Lung (tissue), 17 donors: ENCODE measurements at places on chromosomes 13 and 19. TPM values are rescaled to one million over a fixed set of nuclear protein-coding genes. Genes with fewer than 3 reads are reported as not detected.
A peak's percentile ranks its signal among the peaks of the same experiment; 100 is the strongest.

DNA sequence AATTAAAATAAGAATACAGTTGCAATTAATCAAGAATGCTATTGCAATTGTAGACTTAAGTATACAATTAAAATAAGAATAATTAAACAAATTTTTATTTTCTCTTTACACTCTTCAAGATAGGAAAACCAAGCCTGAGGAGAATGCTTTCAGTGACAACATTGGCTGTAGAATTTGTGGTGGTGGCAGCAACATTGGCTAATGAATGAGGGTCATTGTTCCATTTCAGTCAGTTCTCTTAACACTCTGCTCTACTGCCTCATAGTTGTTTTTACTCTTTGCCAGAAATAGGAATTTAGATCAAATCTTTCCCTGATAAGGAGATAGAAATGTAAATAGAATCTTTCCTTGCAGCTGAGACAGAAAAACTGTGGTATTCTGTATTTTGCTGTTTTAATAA lies 391.6 kb downstream of the PCDH20 start:
- H3K27me3 ChIP-seq: no peaks in the 10 kb centered on the region
- H3K4me3 ChIP-seq: no peak overlapping the region
- H3K36me3 ChIP-seq: no peaks in the 10 kb centered on the region
- no peak overlapping the region for H3K27ac ChIP-seq

DNA sequence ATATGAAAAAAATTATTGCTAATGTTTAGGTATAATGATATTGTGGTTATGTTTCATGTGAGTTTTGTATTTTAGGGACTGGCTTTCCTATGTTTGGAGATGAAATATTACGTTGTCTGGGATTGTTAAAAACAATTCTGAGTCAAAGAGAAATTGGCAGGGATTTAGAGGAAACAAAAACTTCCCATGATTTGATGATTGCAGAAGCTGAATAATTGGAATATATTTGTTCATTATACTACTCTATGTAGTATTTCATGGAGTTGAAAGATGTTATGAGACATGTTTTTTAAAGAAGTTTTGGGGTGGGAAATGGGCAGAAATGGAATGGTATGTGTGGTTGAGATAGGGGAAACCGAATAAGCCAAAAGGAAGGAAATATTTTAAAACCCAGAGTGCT lies 1392.9 kb downstream of the EFNB2 start:
- no peaks in the 10 kb centered on the region for H3K27me3 ChIP-seq
- no peak overlapping the region for H3K4me3 ChIP-seq
- no peak overlapping the region for H3K27ac ChIP-seq
- no peaks in the 10 kb centered on the region for H3K4me1 ChIP-seq
- DNase-seq: no peak

DNA sequence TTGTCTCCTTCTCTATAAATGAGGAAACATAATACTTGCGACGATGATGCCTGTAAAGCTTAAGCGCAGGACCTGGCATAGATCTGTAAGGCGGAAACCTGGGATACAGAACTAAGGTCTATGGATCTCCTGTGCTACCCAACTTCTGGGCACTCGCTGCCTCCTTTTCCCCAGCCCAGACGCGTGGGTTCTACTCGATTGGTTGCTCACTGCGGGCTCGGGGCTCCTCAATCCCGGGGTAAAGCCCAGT lies 615 bp upstream of the PSMC4 start:
- DNase-seq: no peak
- peak overlapping the region; percentile 67 for H3K4me3 ChIP-seq
- H3K27ac ChIP-seq: peak overlapping the region; percentile 93
- H3K36me3 ChIP-seq: peaks cover 25% of the 10 kb centered on the region
- peaks cover 4% of the 10 kb centered on the region for H3K4me1 ChIP-seq

GRCh38 chr13:19685437-19685836 lies 52.0 kb downstream of the MPHOSPH8 start:
- no peak overlapping the region for H3K4me3 ChIP-seq
- peaks cover 12% of the 10 kb centered on the region for H3K36me3 ChIP-seq
- H3K4me1 ChIP-seq: no peaks in the 10 kb centered on the region
- H3K27me3 ChIP-seq: no peaks in the 10 kb centered on the region
- no peak overlapping the region for H3K27ac ChIP-seq
- no peak for DNase-seq

GRCh38 chr13:25881971-25882451 lies 169.8 kb downstream of the SHISA2 start:
- no peaks in the 10 kb centered on the region for H3K27me3 ChIP-seq
- H3K4me1 ChIP-seq: peaks cover 17% of the 10 kb centered on the region
- H3K36me3 ChIP-seq: no peaks in the 10 kb centered on the region
- H3K4me3 ChIP-seq: no peak overlapping the region
- DNase-seq: peak; percentile 76
- no peak overlapping the region for H3K27ac ChIP-seq

DNA sequence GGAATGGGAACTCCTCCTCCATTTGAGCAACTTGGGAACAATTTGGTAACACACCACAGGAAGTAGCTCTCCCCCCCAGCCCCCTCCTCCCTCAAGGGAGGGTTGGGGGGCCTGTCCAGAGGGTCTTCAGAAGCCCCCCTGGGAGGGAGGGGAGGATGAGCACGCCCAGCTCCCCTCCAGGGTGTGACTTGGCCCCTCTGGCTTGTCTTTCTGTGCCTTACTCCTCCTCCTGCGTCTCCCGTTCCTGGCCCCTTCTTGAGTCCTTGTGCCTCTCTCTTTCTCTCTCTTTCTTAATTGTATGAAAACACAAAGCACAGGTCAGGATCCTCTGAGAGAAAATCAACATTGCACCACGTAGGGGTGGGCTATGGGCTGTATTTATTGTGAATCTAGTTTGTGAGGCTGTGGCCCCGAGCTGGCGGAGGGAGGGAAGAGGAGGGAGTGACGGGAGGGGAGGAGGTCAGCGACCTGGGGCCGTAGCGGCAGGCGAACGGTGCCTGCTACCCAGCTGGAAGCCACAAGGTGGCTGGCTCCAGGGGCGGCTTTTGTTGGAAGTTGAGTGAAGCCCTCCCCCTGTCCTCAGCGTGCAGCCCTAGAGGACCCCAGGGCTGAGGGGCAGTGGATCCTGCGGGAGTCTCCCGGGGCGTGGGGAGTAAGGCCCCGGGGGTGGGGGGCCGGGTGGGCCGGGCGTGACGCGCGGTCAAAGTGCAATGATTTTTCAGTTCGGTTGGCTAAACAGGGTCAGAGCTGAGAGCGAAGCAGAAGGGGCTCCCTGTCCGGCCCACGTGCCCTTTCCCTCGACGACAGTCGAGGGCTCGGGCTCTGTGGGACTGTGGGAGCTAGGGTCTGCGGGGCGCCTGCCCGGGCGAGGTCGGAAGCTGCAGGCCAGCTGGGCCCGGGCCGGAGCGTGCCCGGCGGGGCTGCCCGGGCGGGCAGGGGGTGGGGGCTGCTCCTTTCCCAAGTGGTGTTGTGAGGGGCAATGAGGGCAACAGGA lies 6.4 kb downstream of the LYL1 start:
- peaks cover 3% of the 10 kb centered on the region for H3K36me3 ChIP-seq
- DNase-seq: no peak
- H3K4me1 ChIP-seq: peaks cover 16% of the 10 kb centered on the region
- H3K27me3 ChIP-seq: no peaks in the 10 kb centered on the region

DNA sequence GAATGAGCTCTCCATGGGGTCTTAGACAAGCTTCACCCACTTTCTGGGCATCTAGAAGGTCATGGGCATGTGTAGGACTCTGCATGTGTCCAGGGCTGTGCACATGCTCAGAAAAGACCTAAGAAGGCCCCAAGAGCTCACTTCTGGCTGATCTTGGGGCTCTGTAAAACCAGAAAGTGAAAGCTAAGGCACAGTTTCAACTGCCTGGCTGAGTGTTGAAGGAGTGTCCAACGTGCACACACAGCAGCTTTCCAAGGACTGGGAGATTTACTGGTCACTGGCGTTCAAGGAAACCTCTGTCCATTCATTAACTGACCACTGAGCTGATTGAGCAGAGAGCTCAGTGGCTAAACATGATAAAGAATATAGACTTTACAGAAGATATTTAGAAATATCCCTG lies 137.9 kb downstream of the KATNAL1 start:
- no peak overlapping the region for H3K4me3 ChIP-seq
- no peak overlapping the region for H3K27ac ChIP-seq
- no peaks in the 10 kb centered on the region for H3K36me3 ChIP-seq
- no peaks in the 10 kb centered on the region for H3K4me1 ChIP-seq

- H3K27me3 ChIP-seq: no peaks in the 10 kb centered on the region
- H3K36me3 ChIP-seq: no peaks in the 10 kb centered on the region
- H3K4me3 ChIP-seq: no peak overlapping the region
Measured at GRCh38 chr19:51055866-51056265, 9.0 kb downstream of the KLK13 start.

DNA sequence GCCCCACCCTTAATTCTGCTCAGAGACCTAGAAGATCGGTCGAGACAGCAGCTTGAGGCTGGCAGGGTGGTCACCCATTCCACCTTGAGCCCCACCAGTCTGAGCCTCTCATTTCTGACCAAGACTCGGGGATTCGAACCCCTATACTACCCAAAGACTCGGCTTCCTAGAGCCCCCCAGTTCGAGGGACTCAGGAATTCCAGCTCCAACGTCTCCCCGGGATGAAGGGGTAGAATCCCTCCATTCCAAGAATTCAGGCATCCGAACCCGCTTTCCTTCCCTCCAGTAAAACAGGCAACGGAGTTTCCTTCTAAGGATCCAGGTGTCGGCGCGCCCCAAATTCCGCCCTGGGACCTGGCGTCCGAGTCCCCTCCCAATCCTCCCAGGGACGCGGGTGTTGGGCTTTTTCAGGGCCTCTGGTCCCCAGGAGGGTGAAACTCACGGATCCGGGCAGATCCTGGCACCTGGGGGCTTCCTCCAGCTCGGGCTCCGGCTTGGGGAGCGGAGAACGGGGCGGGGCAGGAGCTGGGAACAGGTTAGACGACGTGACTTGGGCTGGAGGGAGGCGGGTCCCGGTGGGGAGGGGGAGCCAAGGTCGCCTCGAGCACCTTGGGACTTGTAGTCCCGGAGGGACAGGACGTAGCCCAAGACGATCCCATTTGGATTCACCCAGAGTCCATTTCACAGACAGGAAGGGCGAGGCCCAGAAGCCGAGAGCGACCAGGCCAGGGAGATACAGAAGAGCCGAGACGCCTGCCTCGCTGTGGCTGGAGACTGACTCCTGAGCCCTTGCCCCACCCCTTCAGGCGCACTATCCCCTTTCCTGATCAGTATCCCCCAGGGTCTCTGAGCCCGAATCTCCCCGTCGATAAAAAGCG lies at the start of gene PPP1R13L:
TSS of gene PPP1R13L (minus strand) at position 513 of the 878 bp plus-strand sequence. CDS start 6,751 bp downstream, outside the sequence.
- peak within 1 kb of the TSS; percentile 91 for H3K27ac ChIP-seq
- peak within 1 kb of the TSS; percentile 59 for H3K4me3 ChIP-seq
- no peaks in the 10 kb centered on the region for H3K36me3 ChIP-seq
- peaks cover 3% of the 10 kb centered on the region for H3K4me1 ChIP-seq

DNA sequence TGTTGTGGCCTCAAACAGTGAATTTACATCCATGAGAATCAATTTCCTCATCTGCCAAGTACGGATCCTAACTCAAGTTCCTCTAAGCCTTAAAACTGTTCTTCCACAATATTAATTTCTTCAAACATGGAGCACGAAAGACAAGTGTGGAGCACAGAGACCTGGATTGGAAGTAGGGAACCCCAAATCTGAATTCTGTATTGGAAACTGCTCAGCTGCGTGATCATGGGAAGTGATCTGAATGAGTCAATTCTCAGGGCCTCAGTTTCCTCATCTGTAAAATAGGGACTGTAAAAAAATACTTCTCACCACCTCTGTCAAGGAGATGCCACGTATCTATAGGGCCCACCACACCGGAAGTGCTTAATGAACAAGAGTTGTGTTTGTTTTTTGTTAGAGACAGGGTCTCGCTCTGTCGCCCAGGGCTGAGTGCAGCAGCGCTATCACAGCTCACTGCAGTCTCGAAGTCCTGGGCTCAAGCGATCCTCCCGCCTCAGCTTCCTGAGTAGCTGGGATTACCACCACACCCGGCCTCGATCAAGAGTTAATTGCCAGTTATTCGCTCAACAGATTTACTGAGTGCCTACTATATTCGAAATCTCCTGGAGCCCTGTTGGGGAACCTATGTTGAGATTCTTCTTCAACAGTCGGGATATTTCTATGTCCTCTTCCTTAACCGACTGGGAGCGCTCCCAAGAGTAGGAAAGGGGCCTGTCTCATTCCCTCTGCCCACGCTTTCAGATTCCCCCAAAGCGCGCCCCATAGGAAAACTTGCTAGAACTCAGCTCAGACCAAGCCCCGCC lies 1.6 kb downstream of the SERTAD3 start:
- H3K27me3 ChIP-seq: no peaks in the 10 kb centered on the region
- peak overlapping the region; percentile 53 for H3K27ac ChIP-seq
- H3K4me1 ChIP-seq: no peaks in the 10 kb centered on the region
- no peak for DNase-seq

KLF1 gene
- total RNA-seq: 0.28 TPM

- H3K4me3 ChIP-seq: no peak overlapping the region
- no peaks in the 10 kb centered on the region for H3K27me3 ChIP-seq
- no peaks in the 10 kb centered on the region for H3K36me3 ChIP-seq
- no peak for DNase-seq
- H3K4me1 ChIP-seq: peaks cover 13% of the 10 kb centered on the region
- H3K27ac ChIP-seq: no peak overlapping the region
Measured at GRCh38 chr19:38268539-38268938, 4.2 kb downstream of the SPINT2 start.

DNA sequence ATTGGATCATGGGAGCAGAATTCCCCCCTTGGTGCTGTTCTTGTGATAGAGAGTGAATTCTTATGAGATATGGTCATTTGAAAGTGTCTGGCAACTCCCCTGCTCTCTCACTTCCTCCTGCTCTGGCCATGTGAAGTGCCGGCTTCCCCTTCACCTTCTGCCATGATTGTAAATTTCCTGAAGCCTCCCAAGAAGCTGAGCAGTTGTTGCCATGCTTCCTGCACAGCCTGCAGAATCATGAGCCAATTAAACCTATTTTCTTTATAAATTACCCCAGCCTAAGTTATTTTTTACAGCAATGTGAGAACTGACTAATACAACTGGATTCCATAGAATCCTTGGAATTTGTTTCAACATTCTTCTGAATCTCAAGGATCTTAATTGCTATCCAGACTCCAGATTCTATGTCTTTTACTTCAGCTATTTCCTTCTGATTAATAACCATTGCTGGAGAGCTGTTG lies 328.1 kb downstream of the SLITRK5 start:
- no peaks in the 10 kb centered on the region for H3K36me3 ChIP-seq
- DNase-seq: no peak
- H3K4me1 ChIP-seq: no peaks in the 10 kb centered on the region

- no peaks in the 10 kb centered on the region for H3K27me3 ChIP-seq
- H3K36me3 ChIP-seq: peaks cover 14% of the 10 kb centered on the region
- peak overlapping the region; percentile 92 for H3K27ac ChIP-seq
- peaks cover 11% of the 10 kb centered on the region for H3K4me1 ChIP-seq
- DNase-seq: peak; percentile 12
Measured at GRCh38 chr19:57192077-57192420, 749 bp downstream of the ZNF264 start.

DNA sequence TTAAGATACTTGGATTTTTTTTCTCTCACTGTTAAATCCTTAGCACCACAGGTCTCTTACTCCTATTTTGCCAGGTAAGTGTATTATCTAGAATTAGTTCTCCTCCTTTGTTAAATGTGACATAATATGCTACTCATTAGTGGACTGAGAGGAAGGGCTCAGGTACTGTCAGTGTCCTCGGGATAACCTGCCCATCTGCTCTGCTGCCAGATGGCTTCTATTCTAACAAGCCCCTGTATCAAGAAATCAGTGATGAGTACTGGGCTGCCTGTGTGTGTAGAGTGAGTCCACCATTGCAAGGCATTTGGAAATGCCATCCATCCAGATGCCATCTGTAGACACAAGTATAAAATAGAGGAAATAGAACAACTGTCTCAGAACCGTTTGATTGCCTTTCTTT lies 209.6 kb downstream of the ATP8A2 start:
- DNase-seq: no peak
- peaks cover 27% of the 10 kb centered on the region for H3K4me1 ChIP-seq
- H3K4me3 ChIP-seq: no peak overlapping the region
- no peak overlapping the region for H3K27ac ChIP-seq
- peaks cover 2% of the 10 kb centered on the region for H3K27me3 ChIP-seq

- DNase-seq: no peak
- H3K36me3 ChIP-seq: peaks cover 29% of the 10 kb centered on the region
- H3K27me3 ChIP-seq: no peaks in the 10 kb centered on the region
Measured at GRCh38 chr13:27261396-27261795, 9.2 kb upstream of the RASL11A start.
